ENCODE measurements at places on chromosomes 7 and 10. TPM values are rescaled to one million over a fixed set of nuclear protein-coding genes. Genes with fewer than 3 reads are reported as not detected.

Gene ODAD2
- 0.83 TPM for total RNA-seq

- DNase-seq: no peak
These were observed 5.8 kb downstream of the IDE start for GRCh38 chr10:92567952-92568600.

GRCh38 chr10:117419921-117420320 is 44.7 kb upstream of the PDZD8 start:
- no peak for DNase-seq

- DNase-seq: no peak
These were observed 30.2 kb upstream of the CXCL12 start for GRCh38 chr10:44415121-44415520.

Gene MEOX2
- total RNA-seq: 3.6 TPM

Gene STAM
- total RNA-seq: 18.8 TPM

Gene GPC2
- 1.0 TPM for total RNA-seq

GRCh38 chr10:128125416-128125943 is 743 bp downstream of the MKI67 start:
- DNase-seq: no peak

DNA sequence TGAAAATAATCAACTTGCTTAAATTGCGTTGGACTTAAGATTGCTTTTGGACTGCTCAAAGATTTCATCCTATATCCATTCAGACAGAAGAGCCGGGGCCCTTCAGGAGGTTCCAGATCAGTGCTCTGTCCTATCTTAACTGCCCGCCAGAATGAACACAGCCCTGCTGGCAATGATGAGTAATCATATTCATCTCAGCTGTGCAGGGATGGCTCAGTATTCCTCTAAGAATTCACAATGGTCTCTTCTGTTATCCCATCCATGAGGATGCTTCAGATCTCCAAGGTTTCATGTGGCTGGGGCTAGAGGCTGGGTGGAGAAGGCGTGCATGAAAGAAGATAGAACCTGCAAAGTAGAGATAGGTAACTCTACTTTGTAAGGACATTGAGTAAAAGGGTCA is 80.0 kb upstream of the NPVF start:
- DNase-seq: no peak

- DNase-seq: no peak
These were observed 29.9 kb upstream of the UTF1 start for GRCh38 chr10:133199992-133200611.

DNA sequence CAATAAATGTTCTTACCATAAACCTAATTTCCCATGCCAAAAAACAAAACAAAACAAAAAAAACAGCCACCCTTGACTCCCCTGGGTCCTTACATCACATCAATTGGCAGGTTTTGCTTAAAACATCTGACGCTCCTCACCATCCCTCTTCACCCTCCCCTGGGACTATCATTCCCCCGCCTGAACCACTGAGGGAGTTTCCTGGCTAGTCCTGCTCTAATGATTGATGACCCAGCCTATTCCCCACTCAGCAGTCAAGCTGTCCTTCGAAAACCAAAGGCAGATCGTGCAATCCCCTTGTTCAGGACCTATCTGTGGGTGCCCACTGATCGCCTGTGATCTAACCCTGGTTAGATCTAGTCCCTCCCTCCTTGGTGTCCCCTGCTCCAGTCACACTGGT is 11.2 kb upstream of the FRMPD2 start:
- DNase-seq: no peak

DNA sequence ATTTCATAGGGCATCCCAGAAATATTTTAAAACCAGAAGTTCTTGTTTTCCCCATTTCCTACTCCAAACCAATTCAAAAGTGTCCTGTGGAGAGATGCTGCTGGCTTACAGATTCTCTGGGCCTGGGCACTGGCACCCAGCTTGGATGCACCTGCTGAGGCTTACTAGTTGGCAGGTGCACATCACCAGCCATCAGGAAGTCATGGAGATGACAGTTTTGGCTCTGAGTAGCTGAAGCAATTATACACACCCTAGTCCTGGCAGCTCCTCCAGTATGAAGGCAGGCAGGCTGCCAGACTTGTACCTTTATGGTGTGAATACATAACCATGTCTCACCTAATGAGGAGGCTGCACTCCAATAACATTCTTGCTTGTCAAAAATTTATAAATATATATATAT is 276.6 kb upstream of the GHITM start:
- DNase-seq: no peak

Gene PLXNA4
- 6.6 TPM for total RNA-seq

GRCh38 chr10:30806850-30807249 is 177.3 kb upstream of the LYZL2 start:
- no peak for DNase-seq

Gene STAG3
- 0.92 TPM for total RNA-seq

Data from esophagus muscularis mucosa (tissue), 4 donors.